Lung (tissue), 17 donors: ENCODE measurements at places on chromosomes 11 and 22. TPM values are rescaled to one million over a fixed set of nuclear protein-coding genes. Genes with fewer than 3 reads are reported as not detected.
A peak's percentile ranks its signal among the peaks of the same experiment; 100 is the strongest.

CCDC116 gene
- 0.74 TPM for total RNA-seq

RASSF10 gene
- total RNA-seq, result 10.0 TPM

ADM2 gene
- total RNA-seq, result 0.74 TPM

PLXNB2 gene
- 310 TPM for total RNA-seq

TRIM49 gene
- not detected for total RNA-seq

KRTAP5-1 gene
- not detected for total RNA-seq

B4GALNT4 gene
- total RNA-seq, result 6.8 TPM

SNX32 gene
- 0.52 TPM for total RNA-seq

GNAZ gene
- total RNA-seq, result 5.0 TPM

LUZP2 gene
- total RNA-seq, result not detected

POTEH gene
- total RNA-seq, result not detected

DNA sequence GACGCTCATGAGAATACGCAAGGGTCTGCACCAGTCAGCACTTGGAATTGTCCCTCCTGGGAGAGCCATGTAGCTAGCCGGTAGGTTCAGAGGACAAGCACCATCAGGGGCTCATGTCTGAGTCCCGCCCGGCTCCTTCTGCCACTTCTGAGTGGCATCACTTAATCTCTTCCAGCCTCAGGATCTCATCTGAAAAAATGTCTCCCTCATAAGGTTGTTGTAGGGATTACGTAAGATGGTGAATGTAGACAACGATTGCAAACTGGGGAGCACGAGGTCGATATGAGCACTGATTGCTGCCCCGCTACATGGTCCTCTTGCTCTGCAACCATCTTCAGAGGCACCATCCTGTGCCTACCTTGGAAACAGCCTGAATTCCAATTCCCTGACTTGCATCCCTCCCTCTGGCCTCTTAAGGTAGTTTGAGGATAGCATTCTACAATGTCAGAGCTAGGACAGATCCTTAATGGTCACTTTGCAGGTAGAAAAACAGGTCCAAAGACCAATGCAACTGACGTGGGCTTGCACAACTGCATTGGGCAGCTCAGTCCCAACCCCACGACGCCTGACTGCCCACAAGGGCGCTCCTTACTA is 115.8 kb upstream of the TMEM45B start:
- H3K4me3 ChIP-seq, result no peak overlapping the region
- no peak for DNase-seq
- H3K27ac ChIP-seq, result no peak overlapping the region
- no peaks in the 10 kb centered on the region for H3K36me3 ChIP-seq

DNA sequence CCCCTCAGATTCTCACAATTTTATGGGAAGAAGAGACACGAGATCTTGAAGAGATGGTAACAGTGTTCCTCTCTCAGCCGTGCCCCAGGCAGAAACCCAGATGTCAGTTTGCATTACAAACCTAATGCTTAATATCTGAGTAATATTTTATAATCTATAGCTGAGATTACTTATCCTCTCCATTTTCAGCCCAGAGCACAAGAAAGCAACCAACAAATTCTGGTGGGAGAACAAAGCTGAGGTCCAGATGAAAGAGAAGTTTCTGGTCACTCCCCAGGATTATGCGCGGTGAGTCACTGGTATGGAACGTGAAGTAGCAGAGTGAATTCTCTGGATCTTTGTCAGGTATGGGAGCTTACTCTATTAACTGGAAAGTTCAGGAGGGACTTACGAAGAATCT is 884 bp downstream of the CENATAC start:
- H3K27ac ChIP-seq, result peak overlapping the region; percentile 95
- DNase-seq, result no peak
- H3K4me1 ChIP-seq, result peaks cover 9% of the 10 kb centered on the region
- H3K4me3 ChIP-seq, result peak overlapping the region; percentile 94
- peaks cover 11% of the 10 kb centered on the region for H3K36me3 ChIP-seq

GRCh38 chr11:31442086-31442485 is 67.3 kb downstream of the IMMP1L start:
- no peak overlapping the region for H3K27ac ChIP-seq
- no peaks in the 10 kb centered on the region for H3K4me1 ChIP-seq
- H3K36me3 ChIP-seq, result no peaks in the 10 kb centered on the region
- no peaks in the 10 kb centered on the region for H3K27me3 ChIP-seq
- no peak overlapping the region for H3K4me3 ChIP-seq

GRCh38 chr11:3073029-3073435 is 15.8 kb upstream of the CARS1 start:
- no peak overlapping the region for H3K27ac ChIP-seq
- H3K4me1 ChIP-seq, result no peaks in the 10 kb centered on the region
- no peaks in the 10 kb centered on the region for H3K36me3 ChIP-seq
- peak; percentile 22 for DNase-seq
- H3K4me3 ChIP-seq, result no peak overlapping the region

DNA sequence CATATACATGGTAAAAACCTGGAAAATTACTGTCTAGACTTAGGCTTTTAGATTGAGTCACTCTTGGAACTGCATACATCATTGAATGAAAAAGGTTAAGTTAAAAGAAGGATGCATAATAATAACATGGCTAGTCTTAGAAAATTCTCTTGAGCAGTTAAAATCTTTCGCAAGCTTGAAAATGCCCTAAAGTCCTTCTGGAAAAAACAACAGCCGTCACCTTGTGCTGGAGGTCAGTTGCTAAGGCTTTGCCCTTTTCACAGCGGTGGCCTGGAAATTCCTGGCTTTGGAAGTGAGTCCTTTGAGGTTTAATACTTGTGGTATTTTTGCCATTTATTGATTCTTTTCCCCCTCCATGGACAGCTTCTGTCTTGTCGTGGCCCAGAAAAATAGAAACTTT is 17.4 kb upstream of the FBLN1 start:
- H3K27ac ChIP-seq, result no peak overlapping the region
- no peak overlapping the region for H3K4me3 ChIP-seq
- no peak for DNase-seq
- no peaks in the 10 kb centered on the region for H3K27me3 ChIP-seq

- no peaks in the 10 kb centered on the region for H3K27me3 ChIP-seq
- H3K4me3 ChIP-seq, result no peak overlapping the region
- no peaks in the 10 kb centered on the region for H3K4me1 ChIP-seq
- no peak overlapping the region for H3K27ac ChIP-seq
- DNase-seq, result no peak
These were observed 12.5 kb downstream of the FLRT1 start for GRCh38 chr11:64048042-64048854.

DNA sequence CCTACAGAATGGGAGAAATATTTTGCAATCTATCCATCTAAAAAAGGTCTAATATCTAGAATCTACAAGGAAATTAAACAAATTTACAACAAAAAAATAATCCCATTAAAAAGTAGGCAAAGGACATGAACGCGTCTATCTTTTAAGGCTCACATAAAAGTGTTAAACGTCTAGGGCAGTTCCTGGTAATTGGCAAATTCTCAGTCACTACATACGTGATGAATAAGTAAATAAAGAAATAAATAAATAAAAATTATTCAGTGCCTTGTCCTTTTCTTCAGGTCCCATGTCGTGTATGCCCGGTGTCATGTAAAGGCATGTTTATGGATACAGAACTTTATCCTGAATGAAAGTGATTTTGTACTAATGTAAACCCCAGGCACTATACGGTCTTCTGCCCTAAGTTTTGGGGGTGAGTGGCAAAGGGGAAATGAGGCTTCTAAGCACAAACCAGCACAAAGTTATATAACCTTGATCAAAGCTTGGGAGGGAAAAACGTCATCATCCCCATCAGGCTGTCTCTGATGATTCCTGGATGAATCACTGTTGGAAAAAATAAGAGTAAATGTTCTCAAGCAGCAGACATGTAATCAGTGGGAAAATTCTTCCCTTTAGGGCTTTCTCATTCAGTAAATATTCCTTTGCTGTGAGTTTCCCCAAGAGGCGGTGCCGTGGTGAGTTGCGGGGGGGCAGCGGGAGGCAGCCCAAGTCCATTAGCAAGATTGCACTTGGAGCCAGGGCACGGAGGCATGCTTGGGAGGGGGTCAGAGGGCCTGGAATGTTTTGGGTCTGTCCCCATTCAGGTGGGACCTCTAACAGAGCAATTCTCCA is 30.4 kb upstream of the MICAL2 start:
- no peaks in the 10 kb centered on the region for H3K36me3 ChIP-seq
- H3K27ac ChIP-seq, result no peak overlapping the region
- DNase-seq, result no peak
- H3K27me3 ChIP-seq, result no peaks in the 10 kb centered on the region

- peak overlapping the region; percentile 95 for H3K27ac ChIP-seq
- peak; percentile 56 for DNase-seq
- H3K4me1 ChIP-seq, result no peaks in the 10 kb centered on the region
- no peaks in the 10 kb centered on the region for H3K27me3 ChIP-seq
These were observed 838 bp downstream of the FKBP2 start for GRCh38 chr11:64241491-64242374.

- H3K4me3 ChIP-seq, result no peak overlapping the region
- H3K27me3 ChIP-seq, result no peaks in the 10 kb centered on the region
- H3K27ac ChIP-seq, result no peak overlapping the region
- DNase-seq, result no peak
- H3K4me1 ChIP-seq, result peaks cover 31% of the 10 kb centered on the region
These were observed 117.4 kb downstream of the SGSM3 start for GRCh38 chr22:40487663-40488249.

DNA sequence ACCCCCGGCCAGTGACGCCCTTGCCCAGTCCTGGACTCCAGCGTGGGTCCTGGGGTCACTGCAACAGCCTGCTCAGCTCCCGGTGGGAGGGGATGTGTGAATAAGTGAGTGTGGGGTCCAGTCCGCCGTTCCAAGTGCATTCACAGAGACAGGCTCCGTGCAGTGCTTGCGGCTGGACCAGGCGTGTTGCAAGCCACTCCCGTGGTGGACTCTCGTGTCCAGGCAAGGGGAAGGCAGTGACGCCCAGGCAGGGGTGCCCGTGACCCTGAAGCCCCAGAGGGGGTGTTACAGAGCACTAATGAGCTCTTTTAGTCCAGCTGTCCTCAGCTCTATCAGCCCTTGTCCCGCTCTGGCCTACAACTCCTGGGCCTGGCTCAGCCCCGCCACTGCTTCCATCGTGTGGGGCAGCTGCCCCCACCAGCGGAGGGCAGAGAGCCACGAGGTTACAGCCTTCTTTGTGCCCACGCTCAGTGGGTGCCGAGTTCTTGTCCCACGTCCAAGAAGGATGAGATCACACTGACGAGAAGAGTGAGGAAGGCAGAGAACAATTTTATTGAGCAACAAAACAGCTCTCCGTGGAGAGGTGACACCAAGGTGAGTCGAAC is 1807.5 kb downstream of the LRRC4C start:
- DNase-seq, result no peak
- no peak overlapping the region for H3K4me3 ChIP-seq
- no peak overlapping the region for H3K27ac ChIP-seq
- H3K4me1 ChIP-seq, result no peaks in the 10 kb centered on the region
- no peaks in the 10 kb centered on the region for H3K36me3 ChIP-seq
- H3K27me3 ChIP-seq, result no peaks in the 10 kb centered on the region

DNA sequence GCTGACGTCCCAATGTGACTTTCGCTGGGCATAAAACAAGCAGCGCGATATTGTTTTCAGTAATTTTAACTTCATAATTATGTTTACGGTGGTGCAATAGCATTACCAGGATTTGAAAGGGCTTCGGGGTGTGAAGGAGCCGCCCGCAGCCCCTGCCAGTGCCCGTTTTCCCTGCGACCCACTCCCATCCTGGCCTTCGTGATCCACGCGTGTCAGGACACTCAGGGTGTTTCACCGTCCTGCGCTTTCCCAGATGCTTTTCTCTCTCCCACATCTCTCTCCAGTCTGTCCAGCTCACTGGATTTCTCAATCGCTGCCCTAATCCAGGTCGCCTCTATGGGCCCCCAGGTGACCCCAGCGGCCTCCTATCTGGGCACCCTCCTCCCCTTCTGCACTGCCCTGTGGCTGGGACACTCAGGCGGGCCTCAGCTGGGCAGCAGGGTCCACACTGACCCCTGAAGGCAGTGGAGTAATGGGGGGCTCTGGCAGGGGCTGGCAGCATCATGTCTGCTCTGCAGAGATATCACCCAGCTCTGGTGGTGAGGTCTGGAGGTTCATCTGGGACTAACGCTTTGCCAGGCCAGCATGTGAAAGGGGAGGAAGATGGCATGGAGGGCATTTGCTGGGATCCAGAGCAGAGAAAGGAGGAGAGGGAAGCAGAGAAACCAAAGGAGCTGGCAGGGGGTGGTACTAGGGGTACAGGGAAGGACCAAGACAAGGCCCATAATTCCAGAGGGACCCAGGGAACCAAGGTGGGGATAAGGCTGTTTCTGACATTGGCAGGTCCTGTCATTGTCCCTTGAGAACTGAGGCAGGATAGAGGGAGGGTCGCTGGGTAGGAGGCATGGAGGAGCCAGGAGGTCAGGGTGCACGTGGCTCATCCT is 622.8 kb downstream of the BRD1 start:
- DNase-seq, result no peak
- no peak overlapping the region for H3K4me3 ChIP-seq
- no peaks in the 10 kb centered on the region for H3K27me3 ChIP-seq
- H3K36me3 ChIP-seq, result no peaks in the 10 kb centered on the region
- no peak overlapping the region for H3K27ac ChIP-seq

- peaks cover 24% of the 10 kb centered on the region for H3K27me3 ChIP-seq
- no peaks in the 10 kb centered on the region for H3K36me3 ChIP-seq
- H3K27ac ChIP-seq, result no peak overlapping the region
- H3K4me3 ChIP-seq, result no peak overlapping the region
- no peak for DNase-seq
These were observed 3.1 kb downstream of the RASD2 start for GRCh38 chr22:35543702-35544101.

GRCh38 chr11:63978551-63979239 is 4.3 kb downstream of the COX8A start:
- peaks cover 6% of the 10 kb centered on the region for H3K36me3 ChIP-seq
- no peaks in the 10 kb centered on the region for H3K27me3 ChIP-seq
- no peak overlapping the region for H3K27ac ChIP-seq
- no peak for DNase-seq
- no peak overlapping the region for H3K4me3 ChIP-seq

DNA sequence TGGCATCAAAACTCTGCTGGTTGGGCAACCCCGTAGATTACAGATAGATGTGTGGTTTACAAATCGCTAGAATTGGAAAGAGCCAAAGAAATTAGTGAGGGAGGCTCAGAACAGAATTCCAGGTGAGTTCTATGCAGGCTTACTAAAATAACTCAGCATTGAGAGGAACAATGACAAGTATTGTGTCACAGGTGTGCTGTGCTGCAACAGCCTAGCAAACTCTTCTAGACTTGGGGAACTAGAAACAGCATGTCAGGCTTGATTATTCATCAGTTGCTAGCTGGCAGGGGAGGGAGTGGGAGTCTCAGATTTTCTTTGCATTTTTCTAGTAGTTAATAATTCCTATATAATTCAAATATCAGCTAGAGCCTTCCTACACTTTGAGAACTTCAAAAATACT is 26.3 kb upstream of the RASD2 start:
- no peak for DNase-seq
- H3K36me3 ChIP-seq, result no peaks in the 10 kb centered on the region
- no peak overlapping the region for H3K27ac ChIP-seq
- H3K27me3 ChIP-seq, result no peaks in the 10 kb centered on the region

DNA sequence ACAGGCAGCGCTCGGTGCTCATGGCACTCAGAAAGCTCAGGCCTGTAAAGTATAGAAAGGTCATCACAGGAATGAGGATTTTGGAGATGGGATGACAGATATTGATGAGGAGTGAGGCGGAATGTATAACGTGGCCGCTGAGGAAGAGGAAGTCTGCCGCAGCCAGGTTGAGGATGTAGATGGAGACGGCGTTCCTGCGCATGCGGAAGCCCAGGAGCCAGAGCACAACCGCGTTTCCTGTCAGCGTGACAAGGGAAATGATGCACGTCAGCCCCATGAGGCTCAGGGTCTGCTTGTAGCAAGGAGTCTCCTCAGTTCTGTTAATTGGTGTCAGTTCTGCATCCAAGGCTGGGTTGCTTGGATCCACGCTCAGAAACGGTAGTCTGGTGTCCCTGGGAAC is 33.1 kb upstream of the MRGPRX1 start:
- no peaks in the 10 kb centered on the region for H3K4me1 ChIP-seq
- DNase-seq, result no peak
- H3K27ac ChIP-seq, result no peak overlapping the region
- H3K36me3 ChIP-seq, result no peaks in the 10 kb centered on the region
